ENCODE measurements at places on chromosomes 16 and 17.

GRCh38 chr17:72136692-72137091, 15.9 kb downstream of the SOX9 start:
- DNase-seq = no peak

GRCh38 chr16:2257726-2258125, 6.3 kb upstream of the ECI1 start:
- no peak for DNase-seq

GRCh38 chr17:70286391-70286790, 117.1 kb downstream of the KCNJ2 start:
- DNase-seq = no peak

- DNase-seq = no peak
Measured at GRCh38 chr17:11467639-11468038, 130.6 kb upstream of the DNAH9 start.

DNA sequence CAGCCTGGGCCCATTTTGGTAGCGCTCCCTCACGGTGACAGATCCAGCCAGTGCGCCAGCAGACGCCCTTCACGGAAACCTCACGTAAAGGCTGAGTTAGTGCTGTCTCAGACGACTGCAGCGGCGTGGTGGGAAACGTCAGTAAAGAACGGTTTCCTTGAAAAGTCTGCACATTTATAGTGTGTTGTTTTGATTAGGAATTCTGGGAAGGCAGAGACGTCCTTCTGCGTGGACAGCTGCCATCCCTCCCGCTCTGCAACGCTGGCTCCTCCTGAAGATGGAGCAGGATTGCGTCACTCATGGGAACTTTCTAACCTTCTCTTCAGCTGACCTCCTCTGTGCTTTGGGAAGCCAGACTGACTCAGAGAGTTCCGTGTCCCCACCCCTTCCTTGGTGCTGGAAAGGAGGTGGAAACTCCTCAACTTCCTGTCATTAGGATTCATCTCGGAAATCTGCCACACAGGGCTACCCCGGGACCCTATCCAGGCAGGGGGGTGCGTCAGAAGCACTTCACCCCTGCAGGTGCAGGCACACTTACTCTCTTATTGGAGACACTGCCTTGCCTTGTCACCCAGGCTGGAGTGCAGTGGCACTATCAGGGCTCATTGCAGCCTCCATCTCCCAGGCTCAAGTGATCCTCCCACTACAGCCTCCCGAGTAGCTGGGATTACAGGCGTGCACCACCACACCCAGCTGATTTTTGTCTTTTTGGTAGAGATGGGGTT, 24.3 kb upstream of the CRISPLD2 start:
- peak; percentile 83 for DNase-seq

DNA sequence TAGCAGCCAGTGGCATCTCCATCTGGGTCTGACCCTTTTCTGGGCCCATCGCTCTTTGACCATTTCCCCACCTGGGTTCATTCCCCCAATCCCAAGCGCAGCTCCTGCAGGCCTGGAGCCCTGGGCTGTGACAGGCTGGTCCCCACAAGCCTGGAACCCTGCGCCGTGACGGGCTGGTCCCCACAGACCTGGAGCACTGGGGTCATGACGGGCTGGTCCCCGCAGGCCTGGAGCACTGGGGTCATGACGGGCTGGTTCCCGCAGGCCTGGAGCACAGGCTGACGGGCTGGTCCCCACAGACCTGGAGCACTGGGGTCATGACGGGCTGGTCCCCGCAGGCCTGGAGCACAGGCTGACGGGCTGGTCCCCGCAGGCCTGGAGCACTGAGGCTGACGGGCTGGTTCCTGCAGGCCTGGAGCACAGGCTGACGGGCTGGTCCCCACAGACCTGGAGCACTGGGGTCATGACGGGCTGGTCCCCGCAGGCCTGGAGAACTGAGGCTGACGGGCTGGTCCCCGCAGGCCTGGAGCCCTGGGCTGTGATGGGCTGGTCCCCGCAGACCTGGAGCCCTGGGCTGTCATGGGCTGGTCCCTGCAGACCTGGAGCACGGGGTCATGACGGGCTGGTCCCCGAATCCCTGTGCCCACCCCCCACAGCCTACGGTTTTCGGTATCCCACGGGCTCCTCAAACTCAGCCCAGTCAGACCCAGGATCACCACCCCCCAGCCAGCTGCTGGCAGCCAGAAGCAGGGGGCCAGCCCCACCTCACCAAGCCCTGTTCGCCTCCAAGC, 16.6 kb downstream of the TMC6 start:
- DNase-seq = peak; percentile 55

GRCh38 chr16:68660359-68660795, 15.3 kb downstream of the CDH3 start:
- no peak for DNase-seq

GRCh38 chr16:48194828-48195556, 39.2 kb upstream of the ABCC12 start:
- no peak for DNase-seq

DNA sequence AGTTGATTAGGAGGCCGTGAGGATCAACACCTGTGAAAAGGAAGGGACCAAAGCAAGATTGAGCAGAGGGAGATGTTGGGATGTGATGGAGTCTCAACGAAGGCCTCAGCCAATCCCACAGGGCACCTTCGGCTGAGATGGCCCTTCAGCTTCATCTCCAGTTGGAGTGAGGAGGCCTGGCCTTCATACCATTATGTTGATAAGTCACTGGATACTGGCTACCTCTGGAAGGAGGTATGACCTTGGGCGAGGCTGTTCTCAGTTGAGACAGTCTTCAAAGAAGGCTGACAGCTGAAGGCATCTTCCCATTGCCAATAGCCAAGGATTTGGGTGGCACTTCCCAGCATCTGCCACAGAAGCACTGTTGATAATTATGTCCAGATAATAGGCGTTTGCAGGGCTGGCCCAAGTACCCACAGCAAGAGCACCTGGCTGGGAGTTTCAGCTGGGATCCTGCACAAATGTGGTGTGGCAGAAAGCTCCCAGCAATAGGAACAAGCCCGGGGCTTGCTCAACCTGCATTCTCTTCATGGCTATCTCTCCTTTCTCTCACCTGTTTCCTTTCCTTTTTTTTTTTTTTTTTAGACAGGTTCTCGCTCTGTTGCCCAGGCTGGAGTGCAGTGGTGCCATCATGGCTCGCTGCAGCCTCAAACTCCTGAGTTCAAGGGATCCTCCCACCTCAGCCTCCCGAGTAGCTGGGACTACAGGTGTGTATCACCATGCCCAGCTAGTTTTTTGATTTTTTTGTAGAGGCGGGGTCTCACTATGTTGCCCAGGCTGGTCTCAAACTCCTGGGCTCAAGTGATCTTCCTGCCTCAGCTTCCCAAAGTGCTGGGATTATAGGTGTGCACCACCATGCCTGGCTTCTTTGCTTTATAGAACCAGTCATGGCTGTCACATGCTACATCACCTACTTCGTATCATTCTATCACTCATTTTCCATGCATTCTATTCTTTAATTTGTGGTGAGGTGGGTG, 18.2 kb upstream of the MAP3K14 start:
- no peak for DNase-seq

DNA sequence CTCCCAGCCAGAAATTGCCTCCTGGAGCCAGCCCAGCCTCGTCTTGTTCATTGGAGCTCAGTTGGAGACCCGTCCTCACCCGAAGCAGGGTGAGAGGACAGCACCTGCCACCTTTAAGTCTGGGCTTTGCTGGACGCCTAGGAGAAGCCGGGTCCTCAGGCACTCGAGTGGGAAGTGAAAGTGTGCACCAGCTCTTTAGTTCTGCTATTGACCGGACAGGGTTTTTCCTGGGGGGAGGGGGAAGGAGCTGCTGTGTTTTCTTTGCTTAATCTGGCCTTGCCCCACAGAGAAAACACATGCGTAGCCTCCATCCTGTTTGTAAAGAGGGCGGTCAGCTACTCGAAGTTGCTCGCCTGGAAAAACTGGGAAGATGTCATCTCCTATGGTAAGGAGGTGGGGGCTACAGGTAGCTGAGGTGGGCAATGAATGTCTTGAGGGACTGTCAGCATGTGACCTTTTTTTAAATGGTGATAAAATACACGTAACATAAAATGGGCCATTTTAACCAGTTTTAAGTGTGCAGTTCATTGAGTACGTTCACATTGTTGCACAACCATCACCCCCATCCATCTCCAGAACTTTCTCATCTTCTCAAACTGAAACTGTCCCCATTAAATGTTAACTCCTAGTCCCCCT, 34.4 kb downstream of the CMIP start:
- peak; percentile 75 for DNase-seq

DNA sequence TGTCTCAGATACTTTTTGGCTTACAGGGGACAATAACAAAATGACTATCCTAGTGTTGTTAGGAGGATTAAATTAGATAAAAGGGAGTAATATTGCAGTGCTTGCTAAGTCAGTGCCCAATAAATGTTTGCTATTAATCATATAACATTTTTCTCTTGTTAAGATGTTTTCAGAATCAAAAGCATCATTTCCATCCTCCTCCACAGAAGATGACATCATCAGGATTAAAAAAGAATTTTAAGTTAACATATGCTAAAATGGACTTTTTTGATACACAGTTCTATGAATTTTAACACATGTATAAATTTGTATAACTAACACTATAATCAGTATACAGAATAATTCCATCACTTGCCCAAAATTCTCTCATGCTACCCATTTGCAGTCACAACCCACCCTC, 492.6 kb downstream of the GRIN2A start:
- DNase-seq = no peak

DNA sequence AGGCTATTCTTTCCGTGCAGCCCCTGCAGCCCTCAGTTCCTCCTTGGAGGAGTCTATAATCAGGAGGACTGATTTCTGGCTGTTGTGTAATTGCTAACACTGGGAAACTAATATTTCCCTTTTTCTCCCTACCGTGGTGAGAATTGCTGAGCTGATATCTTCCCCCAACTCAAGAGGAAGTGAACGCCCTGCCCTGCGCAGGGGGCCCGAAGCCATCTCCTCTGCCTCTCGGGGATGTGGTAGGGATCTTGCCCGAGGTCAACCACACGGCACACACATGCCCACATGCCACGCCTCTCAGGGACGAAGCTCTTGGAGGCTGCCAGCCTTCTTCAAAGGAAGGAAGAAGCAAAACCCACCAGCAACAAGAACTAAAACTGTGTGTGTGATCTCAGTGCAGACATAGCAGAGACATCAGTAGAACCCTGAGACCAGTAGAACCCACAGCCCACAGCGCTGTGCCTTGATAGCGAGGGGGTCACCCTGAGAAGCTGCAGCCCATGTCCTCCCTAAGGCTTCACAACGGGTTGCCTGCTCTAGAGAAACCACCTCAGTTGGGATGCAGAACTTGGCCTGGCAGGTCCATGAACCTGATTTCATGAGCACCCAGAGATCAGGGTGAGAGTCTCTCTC, 8.9 kb upstream of the ULK2 start:
- DNase-seq = peak; percentile 57

DNA sequence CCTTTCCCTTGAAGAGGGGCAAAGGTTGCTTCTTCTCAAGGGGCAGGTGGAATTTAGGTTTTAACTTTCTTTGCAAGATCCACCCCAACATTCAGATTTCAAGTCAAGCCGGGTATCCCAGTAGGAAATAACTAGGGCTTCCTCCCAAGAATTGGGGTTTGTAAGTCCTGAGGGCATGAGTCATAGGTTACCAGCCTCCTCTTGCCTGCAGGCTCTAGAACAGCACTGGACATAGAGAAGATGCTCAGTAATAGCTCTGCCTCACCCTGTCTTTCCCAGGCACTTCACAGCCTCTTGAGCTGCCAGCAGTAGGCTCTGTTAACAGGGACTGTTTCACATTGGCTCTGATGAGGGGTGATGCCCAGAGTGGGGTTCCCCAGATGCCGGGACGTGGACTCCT, 35.8 kb upstream of the ZFP90 start:
- DNase-seq = no peak

GRCh38 chr17:57861000-57861789, 11.4 kb upstream of the MRPS23 start:
- peak; percentile 78 for DNase-seq

DNA sequence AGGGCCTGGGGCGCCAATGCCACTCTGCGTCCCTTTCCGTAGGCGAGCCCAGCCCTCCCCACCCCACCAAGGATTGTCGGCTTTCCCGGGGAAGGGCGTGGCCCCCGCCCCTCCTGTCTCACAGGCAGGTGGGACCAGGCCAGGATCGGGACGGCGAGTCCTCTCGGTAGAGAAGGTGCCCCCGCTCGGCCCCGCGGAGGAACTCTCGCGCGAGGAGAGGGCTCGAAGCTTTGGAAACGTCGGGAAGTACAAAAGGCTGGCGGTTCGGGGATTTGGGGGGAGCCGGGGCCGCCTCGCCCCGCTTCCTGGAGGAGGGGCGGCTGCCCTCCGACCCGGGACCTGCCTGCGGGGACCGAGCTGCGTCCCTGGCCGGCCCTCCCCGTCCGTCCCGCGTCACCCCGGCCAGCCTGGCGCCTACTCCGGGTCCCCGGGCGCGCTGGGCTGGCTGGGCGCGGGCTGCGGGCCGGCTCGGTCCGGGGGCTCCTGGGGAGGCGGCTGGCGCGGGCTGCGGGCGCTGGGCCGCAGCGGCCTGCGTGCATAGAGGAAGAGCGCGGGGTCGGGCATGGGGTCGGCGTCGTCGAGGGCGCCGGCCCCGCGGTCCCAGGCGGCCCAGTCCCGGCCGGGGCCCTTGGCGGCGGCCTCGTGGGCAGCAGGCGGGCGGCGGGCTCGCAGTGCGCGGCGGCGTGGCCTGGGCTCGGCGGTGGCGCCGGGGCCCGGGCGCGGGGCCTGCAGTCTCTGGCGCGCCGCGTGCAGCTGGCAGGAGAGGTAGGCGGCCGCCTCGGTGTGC, 12.6 kb upstream of the CLUH start:
- peak; percentile 48 for DNase-seq

- no peak for DNase-seq
Measured at GRCh38 chr16:391885-392335, 5.1 kb upstream of the NME4 start.

GRCh38 chr16:85883813-85884212, 15.1 kb upstream of the IRF8 start:
- DNase-seq = no peak

DNA sequence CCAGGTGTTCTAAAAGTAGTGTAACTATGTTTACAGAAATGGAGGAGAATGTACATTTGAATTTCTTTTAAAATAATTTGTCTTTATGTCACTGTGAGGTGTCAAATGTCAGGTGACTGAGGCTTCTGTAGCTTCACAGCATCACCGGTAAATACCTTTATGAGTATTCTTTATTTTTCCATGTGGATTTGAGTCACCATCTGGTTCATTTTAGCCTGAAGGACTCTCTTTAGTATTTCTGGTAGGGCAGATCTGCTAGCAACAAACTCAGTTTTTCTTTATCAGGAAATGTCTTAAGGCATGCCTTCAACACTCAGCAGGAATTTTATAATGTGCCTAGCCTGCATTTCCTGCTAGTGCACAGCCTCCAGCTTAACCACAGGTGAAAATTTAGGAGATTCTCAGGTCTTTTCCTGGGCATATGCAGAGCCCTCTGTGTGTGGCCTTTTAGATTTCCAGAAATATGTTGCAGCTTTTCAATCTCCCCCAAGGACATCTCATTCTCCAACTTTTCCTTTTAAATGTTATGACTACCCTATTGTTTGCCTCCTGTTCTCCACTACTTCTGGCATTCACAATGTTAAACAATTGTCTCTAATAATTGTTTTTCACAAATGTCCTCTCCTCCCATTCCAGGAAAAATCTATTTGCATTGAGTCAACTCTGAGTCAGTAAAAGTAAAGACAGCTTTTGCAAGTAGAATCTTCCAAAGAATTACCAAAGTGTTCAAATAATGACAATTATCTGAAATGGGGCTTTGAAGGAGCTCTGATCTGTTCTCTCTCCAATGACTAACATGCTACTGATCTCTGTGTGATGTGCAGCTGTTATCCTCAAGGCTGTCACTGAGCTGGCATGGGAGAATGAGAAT, 239.4 kb upstream of the CPHXL start:
- no peak for DNase-seq

- peak; percentile 16 for DNase-seq
Measured at GRCh38 chr16:68417711-68418301, 30.5 kb downstream of the SMPD3 start.

GRCh38 chr16:4882000-4882632, 34.8 kb downstream of the UBN1 start:
- no peak for DNase-seq

- peak; percentile 81 for DNase-seq
Measured at GRCh38 chr16:1158456-1159324, 5.8 kb downstream of the CACNA1H start.
